Posterior cingulate gyrus (tissue), 11 donors: ENCODE measurements at places on chromosomes 2 and 18.

DNA sequence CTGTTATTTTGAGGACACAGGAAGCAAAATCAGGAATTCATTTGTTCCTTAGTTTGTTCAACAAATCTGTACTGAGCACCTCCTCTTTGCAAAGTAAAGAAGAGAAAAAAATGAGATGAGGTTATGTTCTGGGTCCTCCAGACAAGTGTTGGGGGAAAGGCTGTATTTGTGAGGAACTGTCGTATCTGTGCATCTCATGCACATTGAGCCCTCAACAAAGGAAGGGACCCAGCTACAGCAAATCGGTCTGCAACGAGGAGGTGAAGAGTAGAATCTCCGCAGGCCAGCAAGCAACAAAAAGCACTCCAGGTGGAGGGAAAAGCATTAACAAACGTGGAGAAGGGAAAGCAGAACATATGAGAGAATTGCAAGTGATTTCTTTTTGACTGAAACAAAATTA is 143.0 kb upstream of the CYP1B1 start:
- no peak for DNase-seq

- DNase-seq, result peak; percentile 26
Observed at GRCh38 chr2:241854342-241855244, 4.1 kb downstream of the PDCD1 start.

DNA sequence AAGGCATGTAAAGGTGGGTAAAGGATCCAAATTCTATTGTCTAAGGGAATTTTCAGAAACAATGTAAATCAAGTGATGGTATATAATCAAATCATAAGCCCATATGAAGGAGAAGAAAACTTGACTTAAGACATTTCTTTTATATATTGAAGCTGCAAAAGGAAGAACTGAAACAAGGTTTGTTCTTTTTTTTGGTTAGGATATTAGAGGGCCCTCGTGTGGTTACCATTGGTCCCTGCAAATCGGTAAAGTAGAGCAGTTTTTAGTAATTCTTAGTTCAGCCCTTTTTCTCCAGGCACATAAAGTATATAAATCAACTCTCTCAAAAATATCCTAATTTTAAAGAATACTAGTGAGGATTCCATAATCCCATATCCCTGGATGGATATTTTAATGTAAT is 105.6 kb upstream of the STK17B start:
- DNase-seq, result no peak

DNA sequence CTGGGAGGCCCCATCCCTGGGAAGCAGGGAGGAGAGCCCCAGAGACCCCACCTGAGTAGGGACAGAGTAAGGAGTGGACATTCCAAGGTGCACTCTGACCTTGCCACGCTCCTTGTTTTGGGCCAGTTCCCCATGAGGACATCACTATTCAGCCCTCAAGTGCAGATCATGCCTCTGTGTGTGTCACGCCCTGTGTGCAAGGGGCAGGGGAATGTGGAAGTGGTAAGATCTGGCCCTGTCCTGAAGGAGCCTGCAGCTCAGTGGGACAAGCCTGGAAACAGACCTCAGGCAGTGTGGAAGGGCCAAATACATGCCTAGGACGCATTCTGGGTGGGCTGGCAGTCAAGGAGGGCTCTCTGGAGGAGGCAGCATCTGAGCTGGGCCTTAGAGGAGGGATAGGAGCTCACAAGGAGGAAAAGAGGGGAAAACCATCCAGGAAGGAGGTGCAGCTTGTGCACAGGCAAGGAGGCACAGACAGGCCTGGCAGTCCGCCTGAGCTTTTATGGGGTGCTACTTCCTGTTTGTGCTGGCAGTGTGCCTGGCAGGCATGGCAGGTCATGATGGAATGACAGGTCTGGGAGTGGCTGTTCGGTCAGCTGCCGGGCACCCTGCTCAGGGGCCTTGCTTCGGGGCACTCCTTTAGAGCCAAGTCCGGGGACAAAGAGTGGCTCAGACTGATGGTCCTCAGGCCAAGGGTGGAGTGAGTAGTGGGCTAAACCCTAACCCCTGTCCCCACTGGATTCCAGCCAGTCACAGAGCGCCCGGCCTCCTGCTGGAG is 3.3 kb downstream of the KLHL30 start:
- no peak for DNase-seq

GRCh38 chr2:232974396-232974795 is 38.7 kb downstream of the NGEF start:
- DNase-seq, result no peak

GRCh38 chr2:126359494-126359893 is 296.5 kb upstream of the GYPC start:
- no peak for DNase-seq

DNA sequence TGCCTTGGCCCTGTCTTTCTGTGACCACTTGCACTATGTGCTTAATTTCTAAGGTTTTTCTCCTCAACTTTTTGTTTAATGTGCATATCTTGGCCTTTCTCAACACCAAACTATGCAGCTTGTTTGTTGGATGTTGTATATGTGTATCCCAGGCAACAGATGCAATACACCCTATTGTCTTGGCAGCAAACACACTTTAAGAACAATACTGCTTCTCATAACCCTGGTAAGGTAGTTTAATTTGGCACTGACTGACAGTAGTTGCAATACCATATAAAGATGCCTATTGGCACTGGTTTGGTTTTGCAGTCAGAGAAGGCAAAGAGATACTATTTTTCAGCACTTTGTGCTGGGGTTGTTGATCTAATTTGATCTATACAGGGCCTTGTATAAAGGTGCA is 360.7 kb upstream of the CWC22 start:
- no peak for DNase-seq

DNA sequence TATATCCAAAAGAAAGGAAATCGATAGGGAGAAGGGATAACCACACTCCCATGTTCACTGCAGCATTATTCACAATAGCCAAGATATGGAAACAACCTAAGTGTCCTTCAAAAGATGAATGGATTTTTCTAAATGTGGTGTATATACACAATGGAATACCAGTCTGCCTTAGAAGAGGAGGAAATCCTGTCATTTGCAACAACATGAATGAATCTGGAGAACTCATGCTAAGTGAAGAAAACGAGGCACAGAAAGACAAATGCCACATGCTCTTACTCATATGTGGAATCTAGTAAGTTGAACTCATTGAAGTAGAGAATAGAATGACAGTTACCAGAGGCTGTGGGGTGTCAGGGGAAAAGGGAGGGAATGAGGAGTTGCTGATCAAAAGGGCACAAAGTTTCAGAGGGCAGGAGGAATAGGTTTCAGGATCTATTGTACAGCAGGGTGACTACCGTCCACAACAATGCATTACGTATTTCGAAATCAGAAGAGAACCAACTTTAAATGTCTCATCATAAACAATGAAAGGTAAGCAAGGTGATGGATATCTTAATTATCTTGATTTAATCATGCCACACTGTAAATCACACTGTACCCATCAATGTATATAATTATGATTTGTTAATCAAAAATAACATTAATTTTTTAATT is 46.1 kb downstream of the SIGLEC15 start:
- DNase-seq, result no peak

DNA sequence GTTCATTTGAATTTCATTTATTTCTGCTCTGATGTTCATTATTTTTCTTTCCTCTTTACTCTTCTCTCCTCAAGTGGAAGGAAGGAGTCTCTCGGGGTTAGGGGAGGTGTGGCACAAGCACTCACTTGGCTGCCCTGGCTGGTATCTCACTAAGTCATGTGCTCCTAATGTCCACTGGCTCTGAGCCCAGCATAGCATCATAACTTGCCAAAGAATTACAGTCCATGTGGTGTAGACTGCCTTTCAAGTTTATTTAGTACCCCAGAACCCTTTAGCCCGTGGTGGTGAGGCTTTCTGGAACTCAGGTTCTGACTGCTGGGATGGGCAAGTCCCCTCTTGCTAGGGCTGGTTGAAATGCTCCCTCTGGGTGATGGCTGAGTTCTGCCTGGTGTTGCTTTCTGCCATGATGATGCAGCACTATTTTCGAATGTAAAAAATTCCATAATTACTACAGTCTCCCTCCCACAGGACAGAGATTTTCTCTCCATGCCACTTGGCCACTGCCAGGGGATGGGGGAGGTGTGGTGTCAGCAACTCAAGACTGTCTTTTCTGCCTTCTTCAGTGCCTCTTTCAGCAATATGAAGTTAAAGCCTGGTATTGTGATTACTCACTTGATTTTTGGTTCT is 22.2 kb downstream of the SPAG16 start:
- no peak for DNase-seq

DNA sequence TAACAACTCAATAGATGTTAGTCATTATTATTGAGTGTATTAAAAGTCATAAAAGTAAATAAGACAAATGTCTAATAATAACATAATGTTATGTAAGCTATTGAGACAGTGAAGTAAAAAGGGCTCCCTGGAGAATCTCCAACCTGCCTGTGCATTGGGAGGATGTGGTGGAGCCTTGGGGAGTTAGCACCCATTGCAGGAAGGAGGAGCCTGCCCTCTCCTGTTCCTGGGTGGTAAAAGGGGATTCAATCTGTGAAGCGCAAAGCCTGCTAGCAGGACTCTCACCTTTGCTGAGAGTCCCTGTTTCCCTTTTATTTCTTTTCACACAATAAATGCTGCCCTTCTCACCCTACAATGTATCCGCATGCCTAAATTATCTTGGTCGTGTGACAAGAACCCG is 206.1 kb downstream of the RAB3GAP1 start:
- DNase-seq, result no peak

DNA sequence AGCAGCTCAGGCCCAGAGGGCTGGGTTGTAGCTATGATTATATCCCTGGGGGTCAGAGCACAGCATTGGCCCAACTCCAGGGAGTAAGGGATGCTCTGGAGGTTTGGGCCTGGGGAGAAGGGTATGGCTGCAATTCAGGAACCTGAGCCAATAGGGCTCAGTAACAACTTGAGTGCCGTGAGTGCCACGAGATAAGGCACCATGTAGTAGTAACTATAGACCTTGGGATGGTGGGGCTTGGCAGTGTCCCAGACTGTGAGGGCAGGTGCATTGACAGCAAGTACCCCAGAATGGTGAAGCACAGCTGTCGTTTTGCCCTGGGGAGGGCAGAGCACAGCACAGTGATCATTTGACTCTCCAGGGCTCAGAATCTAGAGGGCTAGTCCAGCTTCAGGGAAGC is 45.1 kb upstream of the ZNF396 start:
- DNase-seq, result no peak

GRCh38 chr2:170396799-170397459 is 219.0 kb downstream of the MYO3B start:
- no peak for DNase-seq

- no peak for DNase-seq
Observed at GRCh38 chr2:32863803-32864202, 83.0 kb upstream of the LTBP1 start.

DNA sequence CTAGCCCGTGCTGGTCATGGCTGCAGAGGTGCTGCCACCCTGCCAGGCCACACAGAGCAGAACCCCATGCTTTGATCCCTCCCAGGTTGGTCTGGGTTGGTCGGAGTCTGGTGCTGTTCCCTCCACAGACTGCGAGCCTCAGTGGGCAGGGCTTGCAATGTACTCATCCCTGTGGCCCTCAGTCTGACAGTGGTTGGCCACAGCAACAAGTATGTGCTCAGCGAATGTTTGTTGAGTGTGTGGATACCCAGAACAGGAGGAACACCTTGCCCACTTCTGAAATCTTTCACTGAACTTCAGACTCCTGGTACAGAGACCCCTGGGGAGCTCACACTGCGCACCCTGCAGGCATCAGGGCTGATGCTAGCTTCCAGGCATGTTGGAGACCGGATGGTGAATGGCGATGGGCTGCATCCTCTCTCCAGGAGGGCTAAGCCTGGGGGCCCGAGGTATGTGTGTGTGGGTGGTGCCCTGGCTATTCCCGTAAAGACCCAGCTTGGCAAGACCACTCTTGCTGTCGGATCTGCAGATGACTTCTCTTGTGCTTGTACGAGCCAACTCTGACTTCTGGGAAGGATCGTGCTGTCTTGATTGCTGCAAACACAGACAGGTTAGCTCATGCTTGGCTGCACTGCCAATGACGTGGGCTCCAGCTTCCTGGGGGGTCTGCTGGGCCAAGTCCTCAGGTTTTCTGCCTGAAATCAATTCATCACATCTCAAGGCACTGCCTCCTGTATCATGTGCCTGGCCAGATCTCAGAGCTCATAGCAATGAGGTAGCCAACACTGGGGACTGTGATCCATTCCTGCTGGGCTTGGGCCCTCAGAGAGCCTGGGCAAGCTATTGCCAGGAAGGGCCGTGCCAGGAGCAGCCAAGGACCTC is 43.7 kb downstream of the RHOB start:
- peak; percentile 44 for DNase-seq

- no peak for DNase-seq
Observed at GRCh38 chr2:178804791-178805190, 2.4 kb downstream of the TTN start.

DNA sequence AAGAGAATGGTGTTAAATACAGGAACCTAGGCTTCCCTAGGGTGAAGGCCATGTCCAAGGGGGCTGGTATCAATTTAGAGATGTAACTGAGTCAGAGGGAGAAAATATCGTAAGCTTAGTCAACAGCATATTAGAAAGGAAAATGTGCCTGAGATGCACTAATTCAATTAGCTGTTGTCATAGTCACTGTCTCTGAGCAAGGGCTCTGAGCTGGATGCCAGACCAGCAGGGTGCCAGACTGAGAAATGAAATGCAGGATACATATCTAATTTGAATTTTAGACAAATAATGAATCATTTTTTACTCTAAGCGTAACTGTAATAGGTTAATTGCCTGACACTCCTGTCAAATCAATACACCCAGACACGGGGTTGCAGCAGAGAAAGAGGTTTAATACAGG is 11.4 kb upstream of the SLC35F6 start:
- no peak for DNase-seq

- no peak for DNase-seq
Observed at GRCh38 chr18:7454429-7454828, 112.7 kb upstream of the PTPRM start.

DNA sequence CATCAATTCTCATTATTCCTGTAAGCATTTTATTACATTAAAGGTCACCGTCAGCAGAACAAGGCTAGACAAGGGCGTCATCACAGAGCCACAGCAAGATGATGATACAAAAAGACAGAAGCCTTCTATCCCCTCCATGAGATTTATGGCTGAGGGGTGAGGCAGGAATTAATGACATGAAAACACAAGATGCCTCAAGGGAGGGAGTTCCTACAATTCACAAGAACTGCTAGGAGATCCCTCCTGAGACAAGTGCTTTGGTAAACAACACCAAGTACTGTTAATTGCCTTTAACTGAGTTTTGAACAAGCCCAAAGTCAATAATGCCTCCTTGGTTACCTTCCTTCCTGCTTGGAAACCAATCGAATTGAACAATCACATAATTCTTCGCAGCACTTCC is 14.1 kb downstream of the ADD2 start:
- no peak for DNase-seq

- no peak for DNase-seq
Observed at GRCh38 chr2:133581010-133581760, 12.9 kb upstream of the NCKAP5 start.
